ENCODE measurements at places on chromosomes 16 and 17. TPM values are rescaled to one million over a fixed set of nuclear protein-coding genes. Genes with fewer than 3 reads are reported as not detected.

GRCh38 chr17:5846001-5846400, 224.2 kb upstream of the WSCD1 start:
- no peaks in the 10 kb centered on the region for H3K4me1 ChIP-seq
- H3K4me3 ChIP-seq = no peak overlapping the region
- DNase-seq = no peak
- H3K27me3 ChIP-seq = no peaks in the 10 kb centered on the region
- H3K27ac ChIP-seq = no peak overlapping the region

- H3K4me1 ChIP-seq = peaks cover 9% of the 10 kb centered on the region
- H3K27ac ChIP-seq = no peak overlapping the region
- no peak overlapping the region for H3K4me3 ChIP-seq
- no peak for DNase-seq
- H3K27me3 ChIP-seq = no peaks in the 10 kb centered on the region
- no peaks in the 10 kb centered on the region for H3K36me3 ChIP-seq
These were observed 16.3 kb upstream of the RFFL start for GRCh38 chr17:35079547-35080423.

HEATR9 gene
- total RNA-seq = not detected

DNA sequence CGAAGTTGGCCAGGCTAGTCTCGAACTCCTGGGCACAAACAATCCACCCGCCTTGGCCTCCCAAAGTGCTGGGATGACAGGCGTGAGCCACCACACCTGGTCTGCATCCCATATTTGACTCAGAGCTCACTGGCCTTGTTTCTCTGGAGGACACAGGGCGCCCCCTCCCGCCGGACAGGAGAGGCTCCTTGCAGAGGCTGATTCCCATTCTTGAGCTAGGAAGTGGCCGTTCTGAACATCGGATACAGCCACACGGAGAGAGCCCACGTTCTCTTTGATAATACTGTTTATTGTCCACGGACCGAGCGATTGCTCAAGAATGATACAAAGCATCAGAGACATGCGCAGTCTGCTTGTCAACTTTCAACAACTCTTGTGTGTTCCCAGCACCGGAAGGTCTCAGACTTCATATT, 12.1 kb upstream of the USP36 start:
- no peak overlapping the region for H3K4me3 ChIP-seq
- DNase-seq = no peak
- no peaks in the 10 kb centered on the region for H3K4me1 ChIP-seq

All from spinal cord (tissue), 10 donors.